ENCODE measurements at places on chromosomes 1 and 21.

- DNase-seq: no peak
Observed at GRCh38 chr1:201096977-201097856, 15.0 kb downstream of the CACNA1S start.

- no peak for DNase-seq
Observed at GRCh38 chr1:153831026-153831425, 55.8 kb downstream of the SLC27A3 start.

DNA sequence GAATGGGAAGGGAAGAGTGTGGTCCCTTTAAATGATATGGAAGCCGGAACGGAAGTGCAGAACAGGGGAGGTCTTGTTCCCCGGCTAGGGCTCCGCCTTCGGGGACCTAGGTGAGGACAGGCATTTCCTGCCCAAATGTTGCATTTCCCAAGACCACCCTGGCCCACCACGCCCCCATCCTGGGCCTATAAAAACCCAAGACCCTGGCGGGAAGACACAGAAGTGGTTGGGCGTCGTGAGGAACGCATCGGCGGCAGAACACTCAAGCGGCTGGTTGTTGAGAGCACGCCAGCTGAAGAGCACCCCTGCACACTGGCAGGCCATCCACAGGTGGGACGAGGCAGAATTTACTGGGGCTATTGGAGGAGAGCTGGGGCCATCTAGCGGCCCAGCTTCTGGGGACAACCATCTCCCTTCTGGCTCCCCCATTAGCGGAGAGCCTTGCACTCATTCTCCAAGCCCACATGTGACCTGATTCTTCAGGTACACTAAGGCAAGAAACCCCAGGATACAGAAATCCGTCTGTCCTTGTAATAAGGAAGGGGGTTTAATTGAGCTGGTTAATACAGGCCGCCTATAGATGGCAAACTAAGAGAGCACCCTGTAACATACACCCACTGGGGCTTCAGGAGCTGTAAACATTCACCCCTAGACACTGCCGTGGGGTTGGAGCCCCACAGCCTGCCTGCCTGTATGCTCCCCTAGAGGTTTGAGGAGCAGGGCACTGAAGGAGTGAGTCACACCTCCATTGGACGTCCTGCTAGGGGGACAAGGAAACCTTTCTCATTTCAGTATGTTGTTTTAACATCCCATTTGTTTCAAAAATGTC, 1327.9 kb downstream of the BRINP3 start:
- no peak for DNase-seq

- DNase-seq: peak; percentile 36
Observed at GRCh38 chr1:184803180-184803492, 48.5 kb upstream of the EDEM3 start.

DNA sequence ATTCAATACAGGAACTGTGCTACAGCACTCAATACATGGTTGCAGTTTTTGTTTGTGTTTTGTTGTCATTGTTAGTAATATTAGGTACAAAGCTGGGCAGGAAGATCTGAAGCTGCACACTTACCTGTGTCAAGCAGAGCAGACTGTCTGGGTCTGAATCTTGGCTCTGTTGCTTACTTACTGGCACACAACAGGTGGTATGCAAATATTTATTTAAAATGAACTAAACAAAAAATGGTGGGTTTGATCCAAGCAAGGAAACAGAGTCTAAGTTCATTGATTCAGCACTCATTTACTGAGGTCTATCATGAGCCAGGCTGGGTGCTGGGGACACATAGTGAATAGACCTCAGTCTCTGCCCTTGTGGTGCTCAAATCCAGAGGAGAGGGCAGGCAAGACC, 230.4 kb downstream of the OMA1 start:
- no peak for DNase-seq

DNA sequence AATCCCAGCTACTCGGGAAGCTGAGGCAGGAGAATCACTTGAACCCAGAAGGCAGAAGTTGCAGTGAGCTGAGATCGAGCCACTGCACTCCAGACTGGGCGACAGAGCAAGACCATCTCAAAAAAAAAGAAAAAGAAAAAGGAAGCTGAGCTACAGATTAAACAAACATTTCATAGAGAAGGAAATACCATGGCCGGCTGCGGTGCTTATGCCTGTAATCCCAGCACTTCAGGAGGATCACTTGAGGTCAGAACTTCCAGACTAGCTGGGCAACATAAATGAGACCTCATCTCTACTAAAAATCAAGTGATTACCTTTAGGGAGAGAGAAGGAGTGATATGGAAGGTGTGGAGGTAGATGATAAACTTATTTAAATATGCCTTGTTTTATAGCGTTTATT, 14.0 kb upstream of the CFAP126 start:
- DNase-seq: no peak

DNA sequence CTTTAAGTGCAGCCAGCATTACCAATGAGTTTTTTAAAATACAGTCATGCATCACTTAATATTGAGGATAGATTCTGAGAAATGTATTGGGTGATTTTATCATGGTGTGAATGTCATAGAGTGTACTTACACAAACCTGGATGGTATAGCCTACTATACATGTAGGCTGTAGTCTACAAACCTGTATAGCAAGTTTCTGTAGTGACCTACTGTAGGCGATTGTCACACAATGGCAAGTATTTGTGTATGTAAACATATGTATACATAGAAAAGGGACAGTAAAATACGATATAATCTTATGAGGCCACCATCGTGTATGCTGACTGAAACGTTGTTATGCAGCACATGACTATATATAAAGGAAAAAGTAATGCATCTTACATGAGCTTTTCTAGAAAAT, 48.2 kb downstream of the RPE65 start:
- DNase-seq: no peak

DNA sequence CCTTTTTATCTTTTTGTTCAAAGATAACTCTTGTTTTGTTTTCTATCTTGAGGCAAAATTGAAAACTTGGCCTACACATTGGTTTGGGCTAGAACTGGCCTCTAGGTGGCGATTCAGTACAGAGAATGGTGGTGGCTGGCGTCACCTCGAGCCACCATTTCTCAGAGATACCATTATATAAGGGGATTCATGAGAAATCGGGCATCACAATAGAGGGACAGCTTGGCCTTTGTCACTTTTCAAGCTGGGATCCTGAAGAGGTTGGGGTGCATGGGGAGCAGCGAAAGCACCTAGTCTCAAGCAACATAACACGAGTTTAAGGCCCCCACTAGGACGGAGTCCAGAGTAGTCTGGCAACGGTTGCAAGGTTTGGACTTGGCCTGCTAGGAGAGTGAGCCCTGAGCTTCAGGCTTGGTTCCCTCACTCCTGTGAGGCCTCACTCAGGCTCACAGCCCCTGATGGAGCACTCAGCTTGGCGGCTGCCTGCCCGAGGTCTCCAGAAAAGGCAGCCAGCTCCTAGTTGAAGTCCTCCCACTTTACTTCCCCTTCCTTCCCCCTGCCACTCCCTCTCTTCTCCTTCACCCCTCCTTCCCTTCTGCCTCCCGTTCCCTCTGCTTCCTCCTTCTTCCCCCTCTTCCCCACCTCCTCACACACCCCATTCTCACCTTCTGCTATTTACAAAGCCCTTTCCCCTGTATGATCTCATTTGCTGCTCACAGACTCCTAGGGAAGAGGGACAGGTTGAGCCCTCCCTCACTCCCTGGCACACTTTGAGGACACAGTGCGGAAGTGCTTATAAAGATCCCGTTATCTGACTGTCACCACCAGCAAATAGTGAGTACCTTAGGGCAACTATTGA, 67.8 kb downstream of the LRIG2 start:
- peak; percentile 78 for DNase-seq

- DNase-seq: no peak
Observed at GRCh38 chr1:241270016-241270415, 87.0 kb downstream of the RGS7 start.

All from cardiac fibroblast (primary cell).